Umbilical cord (tissue), 2 donors: ENCODE measurements at places on chromosomes 16 and 17.

DNA sequence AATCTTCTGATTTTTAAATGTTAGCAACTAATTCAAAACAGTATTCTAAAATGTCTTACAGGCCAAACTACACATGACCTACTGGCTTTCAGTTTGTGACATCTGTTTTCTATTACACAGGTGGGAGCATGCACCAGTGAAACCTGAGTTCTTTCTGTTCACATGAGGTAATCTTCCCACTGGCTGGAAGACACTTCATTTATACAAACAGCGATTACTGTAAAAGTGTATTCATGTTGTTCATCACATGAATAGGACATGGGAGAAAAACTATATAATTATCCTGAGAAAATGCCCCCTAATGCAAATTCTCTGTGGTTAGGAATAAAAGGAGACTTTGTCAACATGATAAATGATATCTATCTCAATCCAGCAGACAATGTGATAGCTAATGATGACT, 11.1 kb upstream of the PIK3R5 start:
- no peak for DNase-seq

- no peak for DNase-seq
These were observed 1.7 kb upstream of the MRPL12 start for GRCh38 chr17:81701288-81702071.

DNA sequence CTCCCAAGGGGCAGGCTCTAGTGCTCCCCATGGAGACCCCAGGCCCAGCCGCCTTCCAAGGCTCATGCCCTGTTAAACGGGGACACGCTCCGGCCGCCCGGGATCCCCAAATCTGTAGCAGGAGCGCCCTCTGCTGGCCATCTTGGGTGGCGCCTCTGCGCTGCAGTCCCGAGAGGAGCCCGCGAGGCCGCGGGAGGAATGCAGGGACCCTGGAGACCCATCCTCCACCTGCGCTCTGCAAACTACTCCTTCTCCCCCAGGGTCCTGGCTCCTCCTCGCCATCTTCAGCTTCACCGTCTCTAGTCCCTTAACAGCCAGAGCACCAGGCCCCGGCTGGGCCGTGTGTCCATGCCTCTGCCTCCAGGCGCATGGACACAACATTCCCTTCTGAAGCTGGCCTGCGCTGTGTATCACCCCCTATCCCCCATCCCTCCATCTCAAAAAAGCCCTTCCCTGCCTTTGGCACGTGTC, 23.6 kb upstream of the KRT17 start:
- peak; percentile 82 for DNase-seq

- no peak for DNase-seq
These were observed 559 bp downstream of the CLUH start for GRCh38 chr17:2710803-2711607.

DNA sequence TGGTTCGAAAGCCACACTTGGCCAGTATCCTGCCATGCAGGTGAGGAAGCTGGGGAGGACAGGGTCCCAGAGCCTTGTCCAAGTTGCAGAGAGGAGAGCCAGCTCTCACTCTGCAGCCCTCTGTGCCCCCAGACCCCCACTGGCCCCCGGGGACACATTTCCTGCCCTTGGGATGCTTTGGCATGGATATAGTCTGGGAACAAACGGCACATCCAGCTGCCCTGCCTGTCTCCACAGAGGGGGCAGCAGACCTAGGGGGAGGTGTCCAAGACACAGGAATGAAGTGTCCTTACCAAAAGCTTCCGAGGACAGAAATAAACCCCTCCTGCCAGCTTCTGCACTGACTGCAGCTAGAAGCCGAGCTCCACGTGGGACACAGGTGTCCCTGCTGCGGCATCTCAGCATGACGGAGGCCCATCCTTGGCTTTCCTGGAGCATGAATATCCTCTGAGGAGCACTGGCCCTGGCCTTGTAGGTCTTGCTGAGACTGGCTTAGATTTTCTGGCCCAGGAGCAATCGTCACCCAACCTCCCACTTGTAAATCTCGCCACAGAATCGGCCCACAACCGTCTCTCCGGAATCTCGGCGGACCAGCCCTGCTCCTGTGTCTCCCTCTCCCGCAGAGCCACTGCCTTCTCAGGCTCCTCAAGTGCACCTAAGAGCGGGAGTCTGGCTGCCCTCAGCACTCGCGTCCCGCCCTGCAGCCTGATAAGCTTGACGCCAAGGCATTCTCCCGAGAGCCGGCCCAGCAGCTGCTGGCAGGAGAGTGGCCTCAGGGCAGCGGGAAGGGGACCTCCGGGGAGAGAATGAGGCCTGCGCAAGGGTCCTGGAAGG, 1.1 kb upstream of the CAPN15 start:
- peak; percentile 69 for DNase-seq

DNA sequence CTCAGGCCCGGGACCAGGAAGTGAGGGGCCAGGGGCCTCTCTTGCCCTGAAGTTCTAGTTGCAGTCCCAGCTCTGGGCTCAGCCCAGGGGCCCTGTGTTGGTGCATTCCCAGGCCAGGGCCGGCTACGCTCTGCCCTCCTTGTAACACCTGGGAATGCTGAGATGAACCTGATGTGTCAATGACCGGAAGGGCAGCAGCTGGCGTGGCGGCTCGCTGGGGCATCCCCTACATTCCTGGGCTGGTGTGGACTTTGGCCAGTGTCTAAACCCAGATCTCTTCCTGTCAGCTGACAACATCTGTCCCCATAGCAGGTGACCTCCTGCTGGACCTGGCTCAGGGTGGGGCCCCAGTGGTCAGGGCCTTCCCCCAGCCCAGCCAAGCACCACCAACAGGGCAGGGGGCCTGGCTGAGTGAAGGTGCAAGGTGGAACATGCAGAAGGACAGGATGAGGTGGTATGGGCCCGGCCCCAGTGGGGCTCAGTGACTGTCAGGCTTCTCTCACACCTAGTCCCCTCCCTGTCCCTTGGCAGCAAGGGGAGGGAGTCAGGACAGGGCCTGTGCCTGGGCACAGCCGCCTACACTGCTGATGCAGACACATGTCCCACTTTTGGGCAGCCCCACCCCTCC, 15.9 kb downstream of the FAM83G start:
- DNase-seq = no peak

- DNase-seq = peak; percentile 88
These were observed 1.0 kb downstream of the EEF2K start for GRCh38 chr16:22206842-22207714.

GRCh38 chr16:12193692-12194091, 217.2 kb downstream of the SNX29 start:
- no peak for DNase-seq

DNA sequence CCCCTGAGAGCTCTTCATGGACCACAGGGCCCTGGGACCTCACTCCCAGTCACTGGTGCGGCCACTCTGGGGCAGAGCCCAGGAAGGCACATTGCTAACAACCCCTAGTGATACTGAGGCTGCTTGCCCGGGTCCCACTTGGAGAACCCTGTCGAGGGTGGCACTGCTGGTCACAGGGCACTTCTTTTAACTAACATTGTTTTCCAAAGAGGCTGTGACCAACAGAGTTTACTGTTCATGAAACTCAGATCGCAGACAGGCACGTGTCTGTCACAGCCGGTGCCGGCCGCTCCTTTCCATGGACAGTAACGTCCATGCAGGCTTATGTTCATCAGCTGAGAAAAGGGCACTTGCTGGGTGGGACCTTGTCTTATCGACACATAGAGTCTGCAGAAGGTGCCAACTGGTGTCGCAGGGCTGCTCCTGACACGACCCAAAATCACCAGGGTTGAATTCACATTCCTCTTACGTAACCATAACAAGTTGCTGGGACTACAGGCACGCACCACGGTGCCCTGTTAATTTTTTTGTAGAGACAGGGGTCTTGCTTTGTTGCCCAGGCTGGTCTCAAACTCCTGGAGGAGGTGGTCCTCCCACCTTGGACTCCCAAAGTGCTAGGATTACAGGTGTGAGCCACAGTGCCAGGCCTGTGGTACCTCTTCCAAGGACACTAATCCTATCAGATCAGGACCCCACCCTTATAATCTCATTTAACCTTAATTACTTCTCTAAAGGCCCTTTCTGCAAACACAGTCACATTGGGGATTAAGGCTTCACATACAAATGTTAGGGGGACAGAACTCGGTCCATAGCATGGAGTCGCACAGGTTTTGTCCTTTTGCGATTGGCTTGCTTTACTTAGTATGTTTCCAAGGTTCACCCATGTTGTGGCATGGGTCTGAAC, 1.2 kb upstream of the ZC3H18 start:
- DNase-seq = no peak

- peak; percentile 83 for DNase-seq
These were observed 22.6 kb upstream of the NF1 start for GRCh38 chr17:31072186-31072585.

- DNase-seq = no peak
These were observed 1.2 kb upstream of the TAOK1 start for GRCh38 chr17:29388937-29389336.

- DNase-seq = no peak
These were observed 54.1 kb upstream of the CNEP1R1 start for GRCh38 chr16:49970797-49971431.

GRCh38 chr17:51814521-51814920, 344.0 kb downstream of the CA10 start:
- no peak for DNase-seq

DNA sequence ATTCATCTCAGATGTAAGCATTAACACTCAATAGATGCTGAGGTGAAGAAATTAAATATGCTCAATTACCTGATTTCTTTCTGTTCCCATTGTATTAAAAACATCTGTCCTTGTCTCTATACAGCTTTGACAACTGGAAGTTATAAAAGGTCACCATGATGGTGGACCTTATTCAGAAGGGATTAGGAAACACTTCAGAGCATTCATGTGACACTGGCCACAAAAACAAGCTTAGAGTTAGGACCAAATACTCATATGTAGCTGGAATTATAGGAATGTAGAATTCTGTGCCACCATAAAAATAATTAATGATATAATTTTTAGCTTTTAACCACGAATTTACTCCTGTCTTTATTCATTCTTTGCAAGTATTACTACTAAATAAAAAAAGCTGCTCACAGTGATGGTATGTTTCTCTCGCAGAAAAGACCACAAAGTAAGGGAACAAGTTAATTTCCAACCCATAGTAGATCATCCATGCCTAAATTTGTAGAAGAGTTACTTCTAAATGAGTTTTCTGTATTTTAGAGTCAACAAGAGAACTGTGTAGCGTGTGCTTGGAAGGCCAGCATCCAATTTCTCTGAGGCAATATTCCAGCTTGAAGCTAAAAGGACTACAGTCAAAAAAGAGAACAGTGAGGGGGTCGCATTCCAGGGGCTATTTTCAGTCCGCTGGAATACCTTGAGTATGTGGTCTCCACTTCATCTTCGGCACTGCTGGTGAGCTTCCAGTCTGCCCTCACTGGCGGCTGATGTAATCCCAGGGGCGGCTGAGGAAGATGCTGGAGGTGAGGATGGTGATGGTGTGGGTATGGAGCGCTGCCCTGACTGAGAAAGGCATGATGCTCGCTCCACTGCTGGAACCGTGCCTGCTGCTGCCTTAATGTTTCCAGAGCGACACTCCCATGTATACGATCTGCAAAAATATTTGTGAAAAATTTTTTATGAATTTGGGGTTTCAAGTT, 63.7 kb downstream of the CACNG1 start:
- DNase-seq = no peak

GRCh38 chr17:74808714-74809430, 32.7 kb upstream of the NAT9 start:
- no peak for DNase-seq

GRCh38 chr17:81160747-81161453, 4.4 kb upstream of the PVALEF start:
- no peak for DNase-seq

- DNase-seq = no peak
These were observed 20.7 kb upstream of the MED13 start for GRCh38 chr17:62085511-62086408.

GRCh38 chr17:34542700-34543336, 36.6 kb upstream of the TMEM132E start:
- no peak for DNase-seq

- DNase-seq = peak; percentile 65
These were observed 19.3 kb downstream of the CRISPLD2 start for GRCh38 chr16:84839054-84839453.

DNA sequence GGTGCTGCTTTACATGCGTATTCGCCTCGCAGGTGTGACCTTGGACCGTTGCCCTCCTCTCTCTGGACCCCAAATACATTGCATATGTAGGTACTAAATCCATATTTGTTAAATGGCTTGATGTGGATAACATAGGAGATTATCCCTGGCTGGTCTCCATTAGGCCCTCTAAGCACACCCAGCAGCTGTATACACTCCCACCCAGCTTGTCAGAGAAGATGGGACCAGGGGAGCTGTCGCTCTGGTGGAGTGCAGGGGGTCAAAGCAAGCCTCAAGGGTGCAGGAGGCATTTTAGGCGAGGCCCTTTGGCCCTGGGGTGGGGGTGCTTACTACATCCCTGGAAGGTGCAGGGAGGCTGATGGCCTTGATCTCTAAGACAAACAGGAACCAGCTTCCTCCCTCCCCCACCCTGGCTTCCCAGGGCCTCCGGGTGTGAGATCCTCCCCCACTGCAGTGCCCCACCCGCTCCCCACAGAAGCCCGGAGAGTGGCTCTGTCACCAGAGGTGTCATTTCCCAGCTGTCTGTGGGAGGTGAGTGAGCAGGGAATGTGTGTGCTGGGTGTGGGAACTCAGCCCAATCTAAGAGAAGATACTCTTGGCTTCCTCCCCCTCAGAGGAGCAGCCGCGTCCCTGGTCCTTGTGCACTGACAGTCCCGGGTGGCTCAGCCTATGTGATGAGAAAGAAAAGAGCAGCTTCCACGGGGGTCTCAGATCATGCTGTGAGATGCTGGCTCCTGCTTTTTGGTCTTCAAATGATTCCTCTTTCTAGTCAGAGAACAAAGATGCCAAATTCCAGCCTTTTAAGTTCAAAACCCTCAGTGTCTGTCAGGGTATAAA, 1.4 kb upstream of the VAMP2 start:
- peak; percentile 58 for DNase-seq

DNA sequence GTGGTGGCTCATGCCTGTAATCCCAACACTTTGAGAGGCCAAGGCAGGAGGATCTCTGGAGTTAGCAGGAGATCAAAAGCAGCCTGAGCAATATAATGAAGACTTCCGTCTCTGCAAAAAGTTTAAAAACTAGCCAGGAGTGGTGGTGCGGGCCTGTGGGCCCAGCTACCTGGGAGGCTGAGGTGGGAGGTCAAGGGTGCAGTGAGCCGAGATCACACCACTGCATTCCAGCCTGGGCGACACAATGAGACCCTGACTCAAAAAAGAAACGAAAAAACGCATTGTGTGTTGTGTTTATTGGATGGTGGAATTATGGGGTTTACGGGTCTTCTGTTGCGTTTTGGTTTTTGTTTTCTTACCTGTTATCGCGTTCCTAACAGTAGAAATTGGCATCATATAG, 863 bp upstream of the DDX19A start:
- no peak for DNase-seq

GRCh38 chr17:37045351-37045922, 96.7 kb downstream of the AATF start:
- DNase-seq = no peak

DNA sequence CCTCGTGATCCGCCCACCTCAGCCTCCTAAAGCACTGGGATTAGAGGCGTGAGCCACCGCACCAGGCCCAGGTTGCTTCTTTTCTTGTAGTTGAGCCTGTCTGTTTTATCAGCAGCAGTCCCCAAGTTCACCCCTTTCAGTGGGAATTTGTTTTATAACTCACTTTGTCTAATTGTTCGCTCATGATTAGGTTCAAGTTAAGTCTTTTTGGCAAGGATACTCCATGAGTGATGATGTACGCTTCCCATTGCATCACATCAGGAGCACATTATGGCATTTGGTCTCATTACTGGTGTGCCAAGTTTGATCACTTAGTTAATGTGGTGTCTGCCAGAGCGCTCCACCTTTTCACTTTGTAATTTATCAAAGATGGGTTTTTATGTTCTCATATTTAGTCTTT, 14.4 kb upstream of the GJD3 start:
- no peak for DNase-seq
